ENCODE measurements at places on chromosomes 11 and 22.

GRCh38 chr11:120929664-120930154 is 94.2 kb upstream of the TBCEL start:
- DNase-seq: peak; percentile 44

DNA sequence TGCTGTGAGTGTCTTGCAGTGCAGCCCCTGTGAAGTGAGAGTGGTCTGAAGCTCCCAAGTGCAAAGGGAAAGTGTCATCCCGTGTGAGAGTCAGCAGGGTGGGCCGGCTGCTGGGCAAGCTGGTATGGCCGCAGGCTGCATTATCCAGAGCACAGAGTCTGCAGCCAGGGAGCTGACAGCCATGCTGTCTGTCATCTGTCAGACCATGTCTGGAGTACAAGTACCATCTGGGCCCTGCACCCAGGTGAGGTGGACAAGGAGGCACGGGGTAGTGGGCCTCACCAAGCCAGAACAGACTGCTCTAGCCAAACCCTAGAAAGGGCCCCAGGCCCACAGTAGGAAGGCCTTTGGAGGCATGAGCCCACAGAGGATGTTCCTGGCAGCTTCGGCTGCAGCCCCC is 20.2 kb downstream of the LMO1 start:
- DNase-seq: no peak

- peak; percentile 76 for DNase-seq
These were observed 58.3 kb downstream of the MYH9 start for GRCh38 chr22:36329254-36330078.

DNA sequence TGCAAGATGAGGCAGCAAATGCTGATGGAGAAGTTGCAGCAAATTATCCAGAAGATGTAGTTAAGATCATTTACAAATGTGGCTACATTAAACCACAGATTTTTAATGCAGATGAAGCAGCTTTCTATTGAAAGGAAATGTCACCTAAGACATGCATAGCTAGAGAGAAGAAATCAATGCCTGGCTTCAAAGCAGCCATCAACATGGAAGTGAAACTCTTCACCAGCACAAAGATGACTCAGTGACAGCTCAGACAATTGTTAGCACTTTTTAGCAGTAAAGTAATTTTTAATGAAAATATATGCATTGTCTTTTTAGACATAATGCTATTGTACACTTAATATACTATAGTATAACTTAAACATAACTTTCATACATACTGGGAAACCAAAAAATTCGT is 71.4 kb downstream of the FANCF start:
- DNase-seq: no peak

DNA sequence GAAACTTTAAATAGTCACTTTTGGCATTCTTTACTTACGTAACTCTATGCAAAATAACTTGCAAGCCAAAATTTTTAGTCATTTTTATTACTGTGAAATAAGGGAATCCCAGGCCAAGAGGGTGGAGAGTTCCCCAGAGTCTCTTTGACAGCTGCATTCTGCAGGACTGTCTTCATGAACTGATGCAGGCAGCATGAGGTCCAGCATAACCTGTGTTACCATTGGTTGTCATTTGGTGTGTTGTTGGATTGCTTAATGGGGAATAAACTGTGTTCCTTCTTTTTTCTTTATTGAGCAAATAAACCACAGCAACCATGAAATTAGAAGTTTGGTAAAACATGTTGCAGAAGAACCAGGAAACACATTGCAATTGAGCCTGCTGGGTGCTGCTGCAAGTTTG is 24.6 kb downstream of the MMP27 start:
- DNase-seq: no peak

DNA sequence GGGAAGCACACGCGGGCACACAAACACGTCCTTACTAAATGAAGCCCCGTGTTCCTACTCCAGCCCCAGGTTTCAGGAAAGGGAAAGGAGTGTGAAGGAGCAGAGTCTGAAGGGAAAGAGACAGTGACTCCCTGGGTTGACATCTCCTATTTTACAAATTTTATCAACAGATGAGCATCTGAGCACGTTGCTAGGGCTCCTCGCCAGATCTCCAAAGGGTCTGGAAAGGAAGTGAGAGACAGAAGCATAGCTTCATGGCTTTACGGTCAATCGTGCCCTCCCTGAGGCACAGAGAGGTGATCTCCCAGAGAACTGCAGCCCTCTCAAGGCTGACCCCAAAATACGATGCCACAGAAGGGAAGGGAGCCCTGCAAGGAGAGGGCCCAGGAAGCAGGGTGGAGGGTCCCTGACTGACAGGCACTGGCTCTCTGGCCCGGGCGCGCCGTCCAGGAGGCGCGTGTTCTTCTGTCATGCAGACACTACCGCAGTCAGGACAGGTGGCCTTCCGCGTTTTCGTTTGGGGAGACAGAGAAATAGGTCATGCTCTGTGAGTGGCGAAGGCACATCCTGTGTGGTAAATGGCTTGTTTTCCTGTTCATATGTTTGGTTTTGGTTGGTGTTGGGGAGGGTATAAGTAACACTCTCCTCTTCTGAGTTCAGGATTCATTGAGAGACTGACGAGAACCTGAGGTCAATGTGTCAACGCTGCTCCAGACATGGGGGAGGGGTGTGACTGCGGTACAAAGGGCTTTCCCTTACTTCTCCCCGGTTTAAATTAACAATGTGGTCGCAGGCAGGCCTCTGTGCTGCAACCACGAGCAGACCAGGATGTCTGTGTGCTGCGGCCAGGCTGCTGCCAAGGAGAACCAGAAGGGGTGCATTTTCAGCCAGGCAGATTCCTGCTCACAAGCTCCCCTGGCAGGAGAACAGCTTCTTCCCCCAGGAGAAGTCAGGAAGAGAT is 813.3 kb downstream of the OPCML start:
- DNase-seq: no peak

DNA sequence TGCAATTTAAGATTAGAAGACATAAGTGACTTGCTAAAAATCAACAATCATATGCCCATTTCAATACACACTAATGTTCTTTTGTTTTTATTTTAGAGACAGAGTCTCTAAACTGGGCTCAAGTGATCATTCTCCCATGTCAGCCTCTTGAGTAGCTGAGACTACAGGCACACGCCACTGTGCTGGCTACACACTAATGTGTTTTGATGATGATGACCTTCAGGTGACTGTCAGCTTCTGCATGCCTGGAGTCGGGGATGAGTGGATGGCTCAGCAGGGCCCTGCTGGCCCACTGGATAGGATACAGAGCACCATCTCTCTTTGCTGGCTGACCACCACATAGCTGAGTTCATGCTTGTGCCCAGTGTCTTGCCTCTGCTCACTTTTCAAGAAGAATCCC is 27.0 kb upstream of the POU2AF1 start:
- peak; percentile 48 for DNase-seq

- no peak for DNase-seq
These were observed 164.2 kb upstream of the TBCEL start for GRCh38 chr11:120859552-120860295.

DNA sequence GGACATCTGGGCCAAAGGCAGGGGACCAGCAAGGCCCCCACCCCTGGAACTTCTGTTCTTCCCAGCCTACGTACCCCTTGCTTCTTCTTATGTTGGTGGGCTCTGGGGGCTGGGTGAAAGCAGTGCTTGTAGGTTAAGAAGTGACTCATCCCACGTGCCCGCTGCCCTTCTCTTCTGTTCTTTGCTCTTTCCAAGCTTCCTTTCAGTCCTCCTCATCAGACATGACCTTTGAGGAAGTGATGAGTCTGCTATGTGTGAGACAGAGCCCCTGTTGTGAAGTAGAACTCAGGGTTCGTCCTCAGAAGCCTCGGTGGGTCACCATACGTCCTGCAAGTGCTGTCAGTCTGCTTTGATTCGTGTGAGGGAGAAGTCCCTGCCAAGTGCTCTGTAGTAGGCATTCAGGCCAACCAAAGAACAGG is 12.7 kb downstream of the MED15 start:
- DNase-seq: no peak

DNA sequence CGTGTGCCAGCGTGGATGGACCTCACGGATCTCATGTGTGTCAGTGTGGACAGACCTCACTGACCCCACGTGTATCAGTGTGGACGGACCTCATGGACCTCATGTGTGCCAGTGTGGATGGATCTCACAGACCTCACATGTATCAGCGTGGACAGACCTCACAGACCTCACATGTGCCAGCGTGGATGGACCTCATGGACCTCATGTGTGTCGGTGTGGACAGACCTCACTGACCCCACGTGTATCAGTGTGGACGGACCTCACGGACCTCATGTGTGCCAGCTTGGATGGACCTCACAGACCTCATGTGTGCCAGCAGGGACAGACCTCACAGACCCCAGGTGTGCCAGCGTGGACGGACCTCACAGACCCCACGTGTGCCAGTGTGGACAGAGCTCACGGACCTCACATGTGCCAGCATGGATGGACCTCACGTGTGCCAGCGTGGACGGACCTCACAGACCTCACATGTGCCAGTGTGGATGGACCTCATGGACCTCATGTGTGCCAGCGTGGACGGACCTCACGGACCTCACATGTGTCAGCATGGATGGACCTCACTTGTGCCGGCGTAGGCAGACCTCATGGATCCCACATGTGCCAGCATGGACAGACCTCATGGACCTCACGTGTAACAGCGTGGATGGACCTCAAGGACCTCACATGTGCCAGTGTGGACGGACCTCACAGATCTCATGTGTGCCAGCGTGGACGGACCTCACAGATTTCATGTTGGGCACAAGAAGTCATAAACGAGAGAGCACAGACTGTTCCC is 18.2 kb downstream of the TTLL8 start:
- DNase-seq: no peak

DNA sequence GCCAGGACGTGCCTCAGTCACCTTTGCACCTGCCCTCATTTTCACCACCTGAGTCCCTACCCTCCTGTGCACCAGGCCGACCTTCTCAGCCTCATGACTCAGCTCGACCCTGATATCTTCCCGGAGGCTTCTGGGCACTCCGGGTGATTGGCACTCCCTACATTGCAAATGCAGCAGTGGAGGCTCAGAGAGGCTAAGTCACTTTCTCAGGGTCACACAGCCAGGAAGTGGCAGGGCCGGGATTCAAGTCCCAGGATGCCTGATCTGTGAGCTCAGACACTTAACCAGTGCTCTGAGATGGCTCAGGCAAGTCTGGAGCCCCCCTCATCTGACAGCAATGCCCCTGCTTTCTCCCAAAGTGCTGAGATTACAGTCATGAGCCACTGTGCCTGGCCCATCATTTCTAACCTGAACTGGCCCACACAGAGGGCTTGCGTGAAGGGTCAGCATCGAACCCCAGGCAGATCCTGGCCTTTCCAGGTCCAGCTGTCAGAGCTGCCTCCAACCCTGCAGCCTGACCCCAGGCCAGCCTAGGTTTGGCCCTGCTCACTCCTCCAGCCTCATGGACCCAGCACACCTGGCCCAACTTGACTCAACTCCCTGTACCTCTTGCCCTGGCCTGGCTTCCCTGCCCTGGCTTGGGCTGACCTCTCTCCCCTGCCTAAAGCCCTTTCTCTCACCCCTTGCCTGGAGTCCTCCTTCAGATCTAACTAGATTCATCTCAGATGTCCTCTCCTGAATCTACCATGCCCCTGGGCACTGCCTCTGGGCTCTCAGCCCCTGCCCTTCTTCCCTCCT is 40.7 kb upstream of the RTL6 start:
- no peak for DNase-seq

- DNase-seq: no peak
These were observed 2.5 kb upstream of the IFITM10 start for GRCh38 chr11:1752907-1753228.

DNA sequence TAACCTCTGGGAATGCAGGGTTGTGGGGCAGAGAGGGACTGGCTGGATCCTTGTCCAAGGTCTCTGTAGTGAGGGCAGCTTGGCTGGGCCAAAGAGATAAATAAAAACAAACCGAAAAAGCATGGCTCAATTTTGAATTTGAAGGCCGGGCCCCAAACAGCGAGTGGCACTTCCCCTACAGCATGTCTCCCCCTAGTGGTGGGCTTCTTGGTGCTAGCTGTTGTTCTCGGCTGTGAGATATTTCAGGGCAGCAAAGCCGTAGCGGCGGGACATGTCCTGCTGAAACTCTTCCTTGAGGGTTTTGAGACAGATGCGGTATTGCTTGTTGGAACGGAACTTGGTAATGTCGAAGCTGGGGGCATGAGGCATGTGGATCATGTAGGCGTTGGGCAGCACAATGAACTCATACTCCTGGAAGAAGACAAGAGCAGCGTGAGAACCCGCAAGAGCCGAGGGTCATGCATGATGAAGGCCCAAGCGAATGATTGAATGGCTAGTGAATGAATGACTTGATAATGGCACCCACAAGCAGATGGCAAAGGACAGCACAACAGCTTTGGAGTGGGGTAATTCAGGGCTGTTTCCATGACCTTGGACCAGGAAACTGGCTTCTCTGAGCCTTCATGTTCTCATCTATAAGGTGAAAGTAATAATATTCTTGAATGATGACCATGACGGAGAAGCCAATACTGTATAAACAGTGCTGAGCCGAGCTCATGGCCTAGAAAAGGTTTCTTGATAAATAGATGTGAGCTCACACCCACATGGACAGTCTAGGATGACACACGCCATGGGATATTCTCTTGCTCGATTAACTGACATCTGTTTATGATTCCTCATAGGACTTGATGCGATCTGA is 216.3 kb upstream of the SYN3 start:
- DNase-seq: no peak

GRCh38 chr22:32480238-32480637 is 5.6 kb downstream of the FBXO7 start:
- no peak for DNase-seq

DNA sequence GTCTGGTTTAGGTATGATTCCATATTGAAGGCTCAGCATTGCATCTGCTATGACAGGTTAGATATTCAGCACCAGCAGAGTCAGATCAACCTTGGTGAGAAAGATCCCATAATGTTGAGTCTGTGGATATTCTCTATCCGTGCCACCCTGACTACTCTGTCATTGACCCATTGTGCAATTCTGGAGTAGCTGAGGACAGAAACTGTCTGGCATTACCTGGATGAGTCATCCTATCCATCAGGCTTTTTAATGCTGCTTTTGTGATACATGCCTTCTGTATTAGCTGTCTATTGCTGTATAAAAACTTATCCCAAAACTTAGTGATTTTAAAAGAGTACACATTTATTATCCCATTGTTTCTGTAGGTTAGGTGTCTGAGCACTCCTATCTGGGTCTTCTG is 189.1 kb upstream of the FAT3 start:
- no peak for DNase-seq

- no peak for DNase-seq
These were observed 43.5 kb upstream of the TP53I11 start for GRCh38 chr11:44993971-44994704.

- DNase-seq: no peak
These were observed 106.0 kb downstream of the CSNK2A3 start for GRCh38 chr11:11247086-11247485.

DNA sequence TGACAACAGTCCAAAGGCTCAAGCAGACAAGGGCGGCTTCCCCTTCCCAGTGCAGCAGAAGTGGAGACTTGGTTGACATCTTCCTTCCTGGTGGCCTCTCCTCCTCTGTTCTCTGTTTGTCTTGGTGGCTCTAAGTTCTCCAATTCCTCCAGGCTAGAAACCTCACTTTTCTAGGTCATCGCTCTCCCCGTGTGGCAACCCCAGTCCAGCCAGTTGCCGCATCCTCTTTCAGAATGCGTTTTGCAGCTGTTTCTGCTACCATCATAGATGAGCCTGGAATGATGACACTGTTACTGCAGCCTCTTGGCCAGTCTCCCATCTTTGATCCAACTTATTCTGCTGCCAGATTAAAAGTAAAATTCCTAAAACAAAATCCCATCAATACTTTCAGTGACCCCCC is 201.5 kb downstream of the TRIM29 start:
- DNase-seq: no peak

All from thyroid gland (tissue), 4 donors.